ENCODE measurements at places on chromosomes 11 and 22.

DNA sequence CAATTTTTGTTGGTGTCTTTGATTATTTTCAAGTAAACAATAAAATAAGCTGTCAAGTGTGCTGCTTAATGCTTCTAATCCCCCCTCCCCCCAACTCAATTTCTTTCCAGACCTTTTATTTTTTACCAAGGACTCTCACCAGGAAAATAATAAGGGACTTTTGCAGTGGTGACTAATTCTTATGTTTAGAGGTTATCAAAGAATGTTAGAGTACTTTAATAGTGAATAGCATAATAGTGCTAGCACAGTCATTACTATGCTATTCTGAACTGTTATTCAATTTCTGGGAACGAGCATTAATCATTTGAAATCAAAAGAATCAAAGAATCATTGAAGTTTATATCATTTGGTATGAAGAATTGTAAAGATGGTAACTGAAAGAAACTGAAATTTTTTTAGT, 251.4 kb downstream of the DDX10 start:
- DNase-seq: no peak

- no peak for DNase-seq
Measured at GRCh38 chr11:31834237-31834636, 23.1 kb upstream of the PAX6 start.

GRCh38 chr11:23974601-23975000, 522.3 kb upstream of the LUZP2 start:
- no peak for DNase-seq

GRCh38 chr11:90594658-90595057, 371.8 kb upstream of the CHORDC1 start:
- DNase-seq: no peak

GRCh38 chr11:96051820-96052219, 127.9 kb upstream of the MTMR2 start:
- DNase-seq: no peak

- DNase-seq: no peak
Measured at GRCh38 chr22:46008836-46009596, 32.1 kb upstream of the WNT7B start.

- DNase-seq: no peak
Measured at GRCh38 chr11:134120921-134121526, 52.2 kb downstream of the JAM3 start.

DNA sequence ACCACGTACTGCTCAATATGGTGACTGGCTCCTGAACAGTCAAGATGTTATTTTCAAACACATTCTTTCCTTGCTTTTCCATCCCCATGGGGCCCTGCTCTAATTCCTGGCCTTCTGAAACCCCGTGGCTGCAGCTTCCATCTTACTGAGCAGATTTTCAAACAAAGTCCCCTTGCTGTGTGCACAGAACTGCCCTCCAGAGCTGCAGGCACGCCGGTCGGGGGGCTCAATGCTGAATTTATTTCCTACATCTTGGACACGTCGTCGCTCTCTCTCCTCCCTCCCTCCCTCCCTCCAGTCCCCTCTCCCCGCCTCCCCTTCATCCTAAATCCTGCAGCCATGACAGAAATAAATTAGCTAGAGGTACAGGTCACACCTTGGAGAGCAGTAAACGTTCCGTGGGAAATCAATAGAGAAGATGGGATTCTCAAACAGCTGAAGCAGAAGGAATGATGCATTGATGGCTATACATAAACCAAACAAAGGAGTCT, 243.1 kb upstream of the BLID start:
- DNase-seq: no peak
